ENCODE measurements at places on chromosomes 4 and X.

- no peak for DNase-seq
These were observed 1.3 kb downstream of the TCEAL8 start for GRCh38 chrX:103253608-103254007.

DNA sequence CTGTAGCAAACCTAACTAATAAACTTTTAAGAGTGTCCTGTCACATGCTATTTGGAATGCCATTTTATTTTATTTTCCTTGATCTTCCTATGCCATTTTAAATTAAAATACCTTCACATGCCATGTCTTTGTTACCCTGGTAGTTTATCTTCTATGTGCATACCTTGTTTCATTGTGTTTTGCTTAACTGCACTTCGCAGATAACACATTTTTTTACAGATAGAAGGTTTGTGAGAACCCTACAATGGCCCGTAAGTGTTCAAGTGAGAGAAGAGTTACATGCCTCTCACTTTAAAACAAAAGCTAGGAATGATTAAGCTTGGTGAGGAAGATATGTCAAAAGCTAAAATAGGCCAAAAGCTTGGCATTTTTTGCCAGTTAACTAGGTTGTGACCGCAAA is 744.1 kb downstream of the STIM2 start:
- DNase-seq: no peak

DNA sequence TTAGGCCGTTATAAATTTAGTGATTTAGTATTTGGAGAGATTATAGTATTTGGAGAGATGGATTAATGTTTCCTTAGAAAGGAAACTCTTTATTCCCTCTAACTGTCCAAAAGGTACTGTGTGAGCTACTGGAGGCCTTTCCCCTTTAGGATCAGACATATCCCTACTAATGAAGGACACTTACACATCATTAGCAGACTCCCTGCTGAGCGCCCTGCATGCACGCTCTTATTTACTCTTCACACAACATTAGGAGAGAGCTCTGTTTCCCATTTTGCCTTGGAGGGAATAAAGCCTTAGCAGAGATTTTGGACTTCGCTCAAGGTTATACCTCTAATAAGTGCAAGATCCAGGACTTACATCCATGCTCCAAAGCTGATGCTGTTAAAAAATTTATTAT is 17.8 kb upstream of the STOX2 start:
- no peak for DNase-seq

GRCh38 chrX:73021361-73022092 is 18.8 kb downstream of the PABPC1L2B start:
- no peak for DNase-seq

DNA sequence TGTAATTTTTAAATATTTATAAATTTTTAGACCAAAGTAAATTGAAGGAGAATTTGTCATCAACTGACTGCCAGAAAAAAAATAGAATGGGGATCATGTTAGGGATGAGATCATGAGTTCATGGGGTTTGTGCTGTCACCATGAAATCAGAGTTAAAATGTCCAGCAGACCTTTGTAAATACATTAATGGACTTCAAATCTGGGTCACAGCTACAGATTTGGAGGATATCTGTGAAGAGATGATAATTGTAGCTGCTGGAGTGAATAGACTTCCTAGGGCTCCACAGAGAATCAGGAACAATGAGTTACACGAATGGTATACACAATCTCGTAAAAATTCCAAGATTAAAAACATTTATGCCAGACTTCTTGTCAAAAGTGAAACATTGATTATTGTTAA is 6.6 kb downstream of the FSTL5 start:
- DNase-seq: no peak

- no peak for DNase-seq
These were observed 24.8 kb downstream of the KLHL15 start for GRCh38 chrX:24002167-24002566.

DNA sequence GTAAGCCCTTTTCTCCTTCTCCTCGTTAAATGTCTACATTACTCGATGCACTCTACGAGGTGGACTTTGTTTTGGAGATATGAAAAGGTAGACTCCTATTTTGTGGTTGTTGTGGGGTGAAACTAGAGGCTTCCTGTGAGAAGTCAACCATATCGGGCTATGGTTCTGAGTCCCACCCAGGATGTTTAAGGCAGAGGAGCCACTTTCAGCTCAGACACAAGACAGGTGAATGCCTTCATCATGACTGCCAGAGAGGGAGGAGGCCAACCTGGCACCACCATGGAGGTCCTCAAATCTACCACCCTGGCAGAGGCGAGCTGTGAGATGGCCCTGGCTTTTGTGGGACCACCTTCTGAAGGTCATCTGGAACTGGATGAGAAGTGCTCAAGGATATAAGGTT is 154.4 kb upstream of the KLF3 start:
- DNase-seq: no peak

- DNase-seq: no peak
These were observed 116.0 kb downstream of the SNCA start for GRCh38 chr4:89720981-89721380.

DNA sequence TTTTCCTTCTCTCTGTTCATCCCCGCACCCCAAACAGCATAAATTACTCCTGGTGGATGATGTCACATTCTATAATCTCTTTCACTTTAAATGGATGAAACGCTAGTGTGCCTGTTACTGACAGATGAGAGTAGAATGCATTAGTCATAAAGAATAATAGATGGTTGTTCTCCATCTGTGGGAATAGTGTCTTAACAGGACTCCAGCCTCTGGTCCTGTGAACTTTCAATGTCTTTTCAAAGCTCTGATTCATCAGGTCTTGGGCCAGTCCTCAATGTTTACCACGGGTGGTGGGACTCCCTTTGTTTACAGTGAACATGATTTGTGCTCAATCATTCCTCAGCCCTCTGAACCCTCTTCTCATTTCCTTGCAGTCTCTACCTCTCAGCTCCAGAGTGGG is 182.6 kb downstream of the GABRB1 start:
- no peak for DNase-seq

- DNase-seq: no peak
These were observed 738.0 kb upstream of the PITX2 start for GRCh38 chr4:111360906-111361305.

DNA sequence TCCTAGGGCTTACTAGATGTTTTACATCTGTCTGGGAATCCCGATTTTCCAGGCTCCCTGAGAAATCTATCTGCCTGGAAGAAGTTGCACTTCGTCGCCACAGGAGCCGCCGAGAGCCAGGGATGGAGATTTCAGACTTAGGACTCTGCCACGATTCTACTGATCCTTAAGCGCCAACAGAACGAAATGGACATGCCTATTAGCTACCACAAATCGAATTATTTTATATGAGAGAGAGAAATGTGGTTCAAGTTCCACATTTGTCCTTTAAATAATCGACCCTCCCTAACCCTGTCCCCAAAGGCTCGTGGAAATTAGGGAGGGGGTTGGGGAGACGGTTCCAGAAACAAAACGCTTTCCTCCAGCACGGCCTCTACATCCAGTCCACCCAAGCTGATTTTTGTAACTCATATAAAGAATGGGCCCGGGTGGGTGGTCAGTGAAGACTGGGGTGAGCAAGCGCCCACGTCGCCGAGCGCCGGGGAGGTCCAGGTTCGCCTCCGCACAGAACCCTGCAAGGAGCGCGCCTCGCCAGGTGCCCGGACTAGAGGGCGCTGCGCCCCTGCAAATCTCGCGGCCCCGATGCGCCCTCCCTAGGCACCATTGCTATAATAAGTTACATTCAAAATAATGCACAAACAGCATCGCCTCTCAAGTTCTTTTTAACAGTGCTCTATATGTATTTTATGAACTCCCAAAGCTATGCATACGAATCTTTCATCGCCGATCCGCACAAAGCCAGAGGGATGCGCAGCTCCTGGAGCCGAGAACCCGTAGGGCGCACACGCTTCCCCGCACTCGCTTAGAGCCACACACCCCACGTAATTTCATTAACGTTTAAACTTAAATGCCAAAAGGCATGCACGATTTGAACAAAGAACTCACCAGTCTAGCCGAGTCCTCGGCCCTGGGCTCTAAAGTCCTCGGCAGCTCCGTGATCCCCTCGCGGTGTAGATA is 2.1 kb upstream of the FAT1 start:
- DNase-seq: peak; percentile 72

DNA sequence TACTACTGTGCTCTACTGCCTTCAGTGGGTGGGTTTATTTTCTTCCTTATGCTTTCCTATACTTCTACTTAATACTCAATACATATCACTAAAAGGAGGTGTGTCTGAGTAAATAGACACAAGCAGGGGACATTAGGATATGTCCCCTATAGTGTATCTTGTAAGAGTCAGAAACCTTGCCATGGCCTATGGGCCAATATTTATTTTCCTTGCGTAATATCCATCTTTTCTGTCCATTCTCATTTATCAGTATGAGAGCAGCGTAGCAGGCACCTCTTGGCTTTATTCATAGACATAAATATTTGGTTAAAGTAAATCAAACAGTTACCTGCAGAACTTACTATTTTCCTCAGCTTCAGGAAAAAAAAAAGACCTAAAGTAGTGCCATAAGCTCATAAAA is 46.6 kb upstream of the PHF8 start:
- no peak for DNase-seq

DNA sequence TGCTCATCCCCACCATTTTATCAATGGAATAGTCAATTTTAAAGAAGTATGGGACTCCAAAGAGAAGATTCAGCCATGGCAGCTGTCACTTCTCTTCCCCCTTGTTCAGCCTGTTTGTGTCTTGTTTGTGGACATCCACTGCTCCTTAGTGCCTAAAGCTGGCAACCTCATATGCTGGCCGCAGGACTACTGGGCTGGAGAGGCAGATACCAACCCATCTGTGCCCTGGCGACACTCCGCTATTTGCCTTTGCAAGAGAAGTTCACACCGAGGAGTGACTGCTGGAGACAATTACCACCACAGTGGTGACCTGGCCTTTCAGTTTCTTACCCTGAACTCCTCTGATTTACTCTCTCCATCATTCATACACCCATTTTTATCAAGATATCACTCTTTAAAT is 64.3 kb downstream of the NHSL2 start:
- DNase-seq: no peak

DNA sequence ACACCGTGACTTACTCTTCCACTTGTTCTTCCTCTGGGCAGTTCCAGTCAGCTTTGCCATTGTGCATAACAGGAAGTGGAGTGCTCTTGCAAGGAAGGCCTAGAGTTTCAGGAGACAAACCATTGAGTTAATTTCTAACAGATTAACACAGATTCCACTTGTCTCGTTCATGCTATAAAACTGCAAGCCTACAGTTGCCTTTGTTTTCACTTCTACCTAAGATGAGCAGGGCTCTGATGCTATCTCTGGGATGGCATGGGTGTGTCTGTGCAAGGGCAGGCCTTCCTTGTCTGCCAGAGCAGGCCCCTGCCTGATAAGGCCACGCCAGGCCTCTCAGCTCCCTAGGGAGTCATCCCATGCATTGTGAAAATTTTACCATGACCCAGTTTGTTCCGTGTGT is 67.7 kb upstream of the PGRMC2 start:
- DNase-seq: no peak

- DNase-seq: no peak
These were observed 88.0 kb downstream of the ARSF start for GRCh38 chrX:3129256-3129655.

GRCh38 chr4:5956285-5957021 is 61.8 kb downstream of the C4orf50 start:
- peak; percentile 63 for DNase-seq

GRCh38 chr4:1784395-1784788 is 8.7 kb upstream of the FGFR3 start:
- DNase-seq: no peak

- no peak for DNase-seq
These were observed 297.0 kb upstream of the FAT1 start for GRCh38 chr4:187020676-187021075.

DNA sequence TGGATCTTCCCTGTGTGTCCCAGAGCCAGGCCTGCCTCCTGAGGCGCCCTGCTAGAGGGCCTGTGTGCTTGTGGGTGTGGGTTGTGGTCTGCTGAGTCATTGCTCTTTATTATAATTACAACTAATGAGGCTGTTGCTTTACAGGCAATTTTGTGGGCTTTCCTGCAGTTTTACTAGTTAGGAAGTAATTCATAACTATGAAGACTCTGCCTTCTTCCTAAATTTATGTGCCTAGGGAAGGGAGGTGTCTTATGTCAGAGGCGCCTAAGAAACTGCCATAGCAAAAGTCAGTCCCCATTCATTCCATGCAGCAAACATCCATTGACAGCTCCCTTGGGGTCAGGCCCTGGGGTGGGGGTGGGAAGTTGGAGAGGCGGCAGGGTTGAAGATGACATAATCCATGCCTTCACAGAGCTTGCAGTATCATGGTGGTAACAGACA is 359.2 kb downstream of the IDS start:
- no peak for DNase-seq

DNA sequence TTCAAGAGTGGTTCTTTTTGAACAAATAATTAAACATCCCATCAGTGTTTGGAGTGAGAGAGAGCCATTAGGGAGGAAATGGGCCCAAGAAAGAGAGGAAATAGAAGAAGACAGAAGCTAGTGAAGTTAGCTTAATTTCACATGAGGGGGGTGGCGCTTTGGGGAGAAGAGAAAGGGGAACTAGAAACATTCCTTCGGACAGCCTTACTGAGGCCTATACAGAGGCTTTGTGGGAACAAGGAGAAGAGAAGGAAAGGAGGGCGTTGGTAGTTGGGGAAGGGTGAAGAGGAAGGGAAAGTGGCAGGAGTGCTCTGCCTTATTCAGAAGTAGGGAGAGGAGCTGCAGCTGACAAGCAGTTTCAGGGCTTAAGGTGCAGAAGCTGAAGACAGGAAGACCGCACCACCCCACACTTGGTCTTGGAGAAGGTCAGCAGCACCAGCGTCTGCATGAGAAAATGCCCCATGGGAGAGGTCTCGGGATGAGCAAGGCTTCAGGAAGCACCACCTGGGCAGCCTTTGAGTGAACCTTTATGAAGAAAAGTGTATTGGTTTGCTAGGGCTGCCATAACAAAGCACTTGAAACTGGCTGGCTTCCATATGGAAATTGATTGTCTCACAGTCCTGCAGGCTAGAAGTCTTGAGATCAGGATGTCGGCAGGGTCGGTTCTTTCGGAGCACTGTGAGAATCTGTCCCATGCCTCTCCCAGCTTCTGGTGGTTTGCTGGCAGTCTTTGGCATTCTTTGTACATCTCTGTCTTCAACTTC is 85.1 kb downstream of the KIT start:
- no peak for DNase-seq

DNA sequence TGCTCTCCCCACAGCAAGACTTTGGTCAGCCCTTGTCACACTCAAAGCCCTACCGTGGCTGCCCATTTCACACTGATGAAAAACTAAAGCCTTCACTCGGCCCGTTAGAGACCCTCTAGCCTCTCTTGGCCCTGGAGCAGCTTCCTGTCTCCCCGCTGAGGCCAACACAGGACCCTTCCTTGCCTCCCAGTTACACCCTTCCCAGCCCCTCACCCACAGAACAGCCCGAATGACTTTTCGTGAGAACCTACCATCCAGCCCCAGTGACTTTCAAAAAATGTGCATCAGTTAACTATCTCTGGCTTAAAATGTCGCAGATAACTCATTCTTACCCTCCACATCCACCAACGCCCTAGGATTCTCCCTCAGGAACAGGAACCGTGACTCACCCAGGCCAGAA is 756 bp upstream of the TAF9B start:
- no peak for DNase-seq

GRCh38 chr4:182137343-182137742 is 105.9 kb upstream of the TENM3 start:
- no peak for DNase-seq

- no peak for DNase-seq
These were observed 66.4 kb downstream of the NSD2 start for GRCh38 chr4:1937550-1937949.

All from psoas muscle (tissue), 8 donors.